Pancreas (tissue), 10 donors: ENCODE measurements at places on chromosomes 2 and 18. TPM values are rescaled to one million over a fixed set of nuclear protein-coding genes. Genes with fewer than 3 reads are reported as not detected.
A peak's percentile ranks its signal among the peaks of the same experiment; 100 is the strongest.

The FBXO15 gene
- 0.57 TPM for total RNA-seq

The ASIC4 gene
- 0.04 TPM for total RNA-seq

DNA sequence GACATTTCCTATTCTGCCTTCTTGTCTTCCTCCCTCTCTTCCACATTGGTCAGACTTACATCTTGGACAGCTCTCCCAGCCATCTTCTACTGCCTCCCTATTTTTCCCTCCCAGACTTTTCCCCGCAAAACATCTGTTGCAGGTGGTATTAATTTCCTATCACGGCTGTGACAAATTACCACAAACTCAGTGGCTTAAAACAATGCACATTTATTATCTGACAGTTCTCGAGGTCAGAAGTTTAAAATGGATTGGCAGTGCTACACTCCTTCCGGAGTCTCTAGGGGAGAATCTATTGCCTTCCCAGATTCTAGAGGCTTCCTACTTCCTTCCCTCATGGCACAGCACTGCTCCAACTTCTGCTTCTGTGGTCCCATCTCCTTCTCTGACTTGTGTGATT lies 33.3 kb downstream of the STRADB start:
- no peaks in the 10 kb centered on the region for H3K36me3 ChIP-seq
- no peaks in the 10 kb centered on the region for H3K27me3 ChIP-seq
- no peak for DNase-seq
- no peak overlapping the region for H3K27ac ChIP-seq

- DNase-seq = no peak
- H3K27me3 ChIP-seq = no peaks in the 10 kb centered on the region
- no peak overlapping the region for H3K27ac ChIP-seq
- no peaks in the 10 kb centered on the region for H3K4me1 ChIP-seq
- H3K36me3 ChIP-seq = peaks cover 8% of the 10 kb centered on the region
- no peak overlapping the region for H3K4me3 ChIP-seq
These were observed 62.4 kb downstream of the KCMF1 start for GRCh38 chr2:85033388-85033787.

GRCh38 chr2:97970293-97971060 lies 25.3 kb downstream of the TMEM131 start:
- H3K27me3 ChIP-seq = no peaks in the 10 kb centered on the region
- DNase-seq = no peak

GRCh38 chr18:11839556-11839955 lies 11.7 kb upstream of the CHMP1B start:
- no peaks in the 10 kb centered on the region for H3K36me3 ChIP-seq
- no peak for DNase-seq
- no peak overlapping the region for H3K4me3 ChIP-seq
- H3K27ac ChIP-seq = no peak overlapping the region
- H3K4me1 ChIP-seq = peaks cover 6% of the 10 kb centered on the region

DNA sequence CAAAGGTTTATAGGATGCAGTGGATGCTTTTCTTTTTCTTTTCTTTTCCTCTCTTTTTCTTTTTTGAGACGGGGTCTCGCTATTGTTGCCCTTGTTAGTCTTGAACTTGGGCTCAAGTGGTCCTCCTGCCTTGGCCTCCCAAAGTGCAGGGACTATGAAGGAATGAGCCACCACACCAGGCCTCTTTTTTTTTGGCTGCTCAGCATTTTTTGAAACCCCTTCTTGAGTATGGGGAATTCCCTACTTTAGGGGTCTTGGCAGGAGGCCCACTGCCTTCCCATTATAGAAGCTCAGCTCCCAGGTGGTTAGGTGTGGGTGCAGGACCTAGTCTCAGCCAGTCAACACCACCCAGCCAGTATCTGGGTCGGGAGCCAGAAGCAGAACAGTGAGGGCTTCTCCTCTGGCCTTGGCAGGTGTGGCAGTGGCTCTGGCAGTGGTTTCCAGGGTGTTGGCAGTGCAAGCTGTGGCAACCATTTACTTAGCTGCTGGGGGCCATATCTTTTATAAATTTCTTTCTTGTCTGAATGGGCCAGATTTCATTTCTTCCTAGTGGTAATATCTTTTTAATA lies 51.4 kb upstream of the ACYP2 start:
- H3K36me3 ChIP-seq = no peaks in the 10 kb centered on the region
- H3K27me3 ChIP-seq = no peaks in the 10 kb centered on the region
- no peak overlapping the region for H3K27ac ChIP-seq
- no peak overlapping the region for H3K4me3 ChIP-seq
- no peak for DNase-seq
- H3K4me1 ChIP-seq = no peaks in the 10 kb centered on the region

DNA sequence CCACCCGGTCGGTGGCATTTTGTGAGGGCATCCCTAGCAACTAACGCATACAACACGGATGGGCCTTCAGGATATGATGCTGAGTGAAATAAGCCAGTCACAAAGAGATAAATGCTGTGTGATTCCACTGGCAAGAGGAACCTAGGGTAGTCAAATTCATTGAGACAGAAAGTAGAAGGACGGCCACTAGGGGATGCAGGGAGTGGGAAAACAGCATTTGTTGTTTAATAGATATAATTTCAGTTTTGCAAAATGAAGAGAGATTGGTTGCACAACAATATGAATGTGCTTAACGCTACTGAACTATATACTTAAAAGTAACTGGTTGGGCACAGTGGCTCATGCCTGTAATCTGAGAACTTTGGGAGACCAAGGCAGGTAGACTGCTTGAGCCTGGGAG lies 112.9 kb downstream of the AFF3 start:
- H3K4me1 ChIP-seq = no peaks in the 10 kb centered on the region
- no peaks in the 10 kb centered on the region for H3K27me3 ChIP-seq
- no peak for DNase-seq
- no peaks in the 10 kb centered on the region for H3K36me3 ChIP-seq
- no peak overlapping the region for H3K27ac ChIP-seq

DNA sequence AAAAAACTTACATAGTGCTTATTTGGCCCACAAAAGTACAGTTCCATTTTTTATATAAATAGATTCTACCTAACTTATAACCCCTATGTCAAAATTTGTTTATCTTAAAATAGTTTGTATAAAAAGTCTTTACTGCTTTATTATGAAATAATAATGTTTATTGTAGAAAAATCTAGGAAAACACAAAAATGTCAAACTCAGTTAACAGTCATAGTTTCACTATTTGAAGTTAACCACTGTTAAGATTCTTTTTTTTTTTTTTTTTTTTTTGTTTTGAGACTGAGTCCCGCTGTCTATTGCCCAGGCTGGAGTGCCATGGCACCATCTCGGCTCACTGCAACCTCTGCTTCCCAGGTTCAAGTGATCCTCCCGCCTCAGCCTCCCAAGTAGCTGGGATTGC lies 26.5 kb upstream of the ABI2 start:
- H3K36me3 ChIP-seq = peaks cover 4% of the 10 kb centered on the region
- no peak overlapping the region for H3K27ac ChIP-seq
- no peak for DNase-seq
- H3K4me1 ChIP-seq = no peaks in the 10 kb centered on the region
- H3K4me3 ChIP-seq = no peak overlapping the region

The SLC66A2 gene
- total RNA-seq = 20.8 TPM

DNA sequence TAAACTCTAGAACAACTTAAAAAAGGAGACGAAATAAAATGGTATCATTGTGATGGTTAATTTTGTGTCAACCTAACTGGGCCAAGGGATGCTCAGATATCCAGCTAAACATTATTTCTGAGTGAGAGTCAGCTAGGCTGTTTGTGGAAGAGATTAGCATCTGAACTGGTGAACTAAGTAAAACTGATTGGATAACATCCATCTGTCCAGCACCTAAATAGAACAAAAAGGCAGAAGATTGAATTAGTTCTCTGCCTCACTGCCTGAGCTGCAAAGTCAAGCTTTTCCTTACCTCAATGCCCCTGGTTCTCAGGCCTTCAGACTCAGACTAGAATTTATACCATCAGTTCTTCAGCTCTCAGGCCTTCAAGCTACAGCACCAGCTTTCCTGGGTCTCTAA lies 30.0 kb downstream of the PPP3R1 start:
- H3K4me1 ChIP-seq = peaks cover 9% of the 10 kb centered on the region
- no peaks in the 10 kb centered on the region for H3K36me3 ChIP-seq
- no peak overlapping the region for H3K27ac ChIP-seq

The TWIST2 gene
- total RNA-seq = 0.31 TPM

DNA sequence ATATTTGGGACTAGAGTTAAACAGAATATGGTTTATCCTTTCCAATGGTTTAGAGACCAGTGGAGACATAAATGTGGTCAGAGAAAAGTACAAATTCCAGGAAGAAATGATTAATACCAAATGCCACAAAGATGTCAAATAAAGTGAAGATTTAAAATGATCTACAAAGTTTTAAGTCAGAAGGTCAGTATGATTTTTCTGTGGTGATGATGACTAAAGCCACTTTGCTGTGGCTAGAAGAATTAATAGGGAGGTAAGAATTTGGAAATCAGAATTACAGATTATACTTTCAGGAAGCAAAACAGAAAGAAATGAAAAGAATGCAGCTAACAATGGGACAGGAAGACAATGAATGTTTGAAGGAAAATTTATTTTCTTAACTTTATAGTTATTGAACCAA lies 91.5 kb upstream of the CDH7 start:
- no peaks in the 10 kb centered on the region for H3K4me1 ChIP-seq
- H3K27me3 ChIP-seq = no peaks in the 10 kb centered on the region
- DNase-seq = no peak
- no peak overlapping the region for H3K4me3 ChIP-seq
- no peak overlapping the region for H3K27ac ChIP-seq

- no peaks in the 10 kb centered on the region for H3K4me1 ChIP-seq
- no peak overlapping the region for H3K27ac ChIP-seq
- H3K36me3 ChIP-seq = no peaks in the 10 kb centered on the region
- H3K4me3 ChIP-seq = no peak overlapping the region
- H3K27me3 ChIP-seq = no peaks in the 10 kb centered on the region
- no peak for DNase-seq
These were observed 134.2 kb upstream of the PIK3C3 start for GRCh38 chr18:41820784-41821183.

The UNC50 gene
- total RNA-seq = 14.6 TPM

- no peak overlapping the region for H3K4me3 ChIP-seq
- no peak overlapping the region for H3K27ac ChIP-seq
- H3K4me1 ChIP-seq = peaks cover 15% of the 10 kb centered on the region
- no peaks in the 10 kb centered on the region for H3K36me3 ChIP-seq
- no peaks in the 10 kb centered on the region for H3K27me3 ChIP-seq
- no peak for DNase-seq
These were observed 62.4 kb downstream of the TXNL1 start for GRCh38 chr18:56575819-56576663.

- peak overlapping the region; percentile 94 for H3K27ac ChIP-seq
- peak; percentile 55 for DNase-seq
- no peaks in the 10 kb centered on the region for H3K27me3 ChIP-seq
- peak overlapping the region; percentile 81 for H3K4me3 ChIP-seq
- H3K36me3 ChIP-seq = no peaks in the 10 kb centered on the region
These were observed 625 bp downstream of the ARPC2 start for GRCh38 chr2:218217360-218218267.

GRCh38 chr18:31634331-31634713 lies 42.6 kb downstream of the TTR start:
- H3K36me3 ChIP-seq = no peaks in the 10 kb centered on the region
- DNase-seq = no peak
- H3K4me3 ChIP-seq = no peak overlapping the region
- no peaks in the 10 kb centered on the region for H3K4me1 ChIP-seq
- H3K27me3 ChIP-seq = no peaks in the 10 kb centered on the region

GRCh38 chr2:64516651-64517510 lies 7.2 kb upstream of the AFTPH start:
- H3K27ac ChIP-seq = no peak overlapping the region
- no peaks in the 10 kb centered on the region for H3K4me1 ChIP-seq
- DNase-seq = no peak
- H3K27me3 ChIP-seq = no peaks in the 10 kb centered on the region

DNA sequence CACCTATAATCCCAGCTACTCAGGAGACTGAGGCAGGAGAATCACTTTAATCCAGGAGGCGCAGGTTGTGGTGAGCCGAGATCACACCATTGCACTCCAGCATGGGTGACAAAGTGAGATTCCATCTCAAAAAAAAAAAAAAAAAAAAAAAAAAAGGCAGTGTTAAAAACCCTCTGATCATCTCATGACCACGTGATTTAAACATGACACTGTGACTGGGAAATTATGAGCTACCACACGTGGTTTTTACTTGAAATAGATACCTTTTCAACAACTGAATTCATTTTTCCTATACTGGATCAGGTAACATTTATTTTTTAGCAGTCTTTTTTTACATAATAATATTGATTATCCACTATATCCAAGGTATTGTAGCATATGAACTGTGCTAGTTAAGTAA lies 102.7 kb downstream of the PTRHD1 start:
- no peaks in the 10 kb centered on the region for H3K27me3 ChIP-seq
- no peaks in the 10 kb centered on the region for H3K36me3 ChIP-seq

The IL1RL1 gene
- 0.76 TPM for total RNA-seq

- no peak for DNase-seq
- no peaks in the 10 kb centered on the region for H3K36me3 ChIP-seq
- H3K27ac ChIP-seq = no peak overlapping the region
- peaks cover 5% of the 10 kb centered on the region for H3K4me1 ChIP-seq
- H3K4me3 ChIP-seq = no peak overlapping the region
- no peaks in the 10 kb centered on the region for H3K27me3 ChIP-seq
These were observed 103.0 kb downstream of the ANKRD44 start for GRCh38 chr2:197207598-197207997.

DNA sequence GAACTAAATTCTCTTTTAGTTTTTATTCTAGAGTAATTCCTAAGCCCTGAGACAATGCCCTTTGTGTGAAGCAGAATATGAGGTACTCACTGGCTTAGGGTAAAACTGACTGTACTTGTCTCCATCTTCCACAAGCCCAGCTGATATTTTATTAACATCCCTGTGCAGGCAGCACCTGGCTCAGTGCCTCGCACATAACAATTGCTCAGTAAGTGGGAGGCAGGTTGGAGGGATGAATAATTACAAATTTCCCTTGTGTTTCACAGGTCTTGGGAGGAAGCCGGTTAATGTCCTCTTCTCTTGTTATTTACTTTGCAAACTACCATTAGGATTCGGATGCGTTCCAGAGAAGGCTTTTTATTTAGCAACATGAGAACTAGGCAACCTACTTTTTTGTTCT lies 249.8 kb upstream of the FSHR start:
- no peak overlapping the region for H3K4me3 ChIP-seq
- no peak overlapping the region for H3K27ac ChIP-seq
- DNase-seq = no peak
- no peaks in the 10 kb centered on the region for H3K27me3 ChIP-seq

DNA sequence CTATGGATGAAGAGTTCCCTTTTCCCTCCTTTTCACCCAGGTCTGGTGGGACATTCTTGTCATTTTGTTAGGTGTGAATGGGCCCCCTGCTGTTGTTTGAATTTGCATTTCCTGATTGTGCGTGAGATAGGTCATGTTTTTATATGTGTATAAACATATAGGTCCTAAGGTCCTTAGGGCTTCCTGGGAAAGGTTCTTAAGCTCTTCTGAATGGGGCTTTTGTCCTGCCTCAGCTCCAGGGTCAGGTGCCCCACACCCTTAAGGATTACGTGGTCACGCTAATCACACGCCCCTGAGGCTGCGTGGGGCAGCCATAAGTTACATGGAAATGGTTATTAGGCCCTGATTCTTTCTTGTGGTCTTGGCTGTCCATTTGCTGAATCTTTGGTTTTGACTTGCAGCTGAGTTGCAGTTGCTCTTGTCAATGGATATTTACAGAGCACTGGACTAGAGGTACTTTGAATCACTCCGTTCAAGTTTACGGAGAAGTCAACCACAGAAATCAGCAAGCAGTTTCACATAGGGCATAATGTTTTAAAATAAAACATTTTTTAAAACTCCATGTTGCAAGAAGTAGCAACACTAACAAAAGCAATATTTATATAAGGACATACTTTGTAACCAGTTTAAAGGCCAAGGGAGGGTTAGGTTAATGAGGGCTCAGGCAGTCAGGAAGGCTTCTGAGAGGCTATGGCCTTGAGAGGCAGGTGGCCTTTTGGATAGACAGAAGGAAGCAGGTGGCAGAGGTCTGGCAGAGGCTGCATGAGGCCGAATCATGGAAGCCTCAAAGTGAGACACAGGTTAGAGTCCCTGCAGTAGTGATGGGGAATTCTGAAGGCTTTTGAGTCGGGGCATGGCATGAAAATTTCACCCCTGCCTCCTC lies 24.2 kb downstream of the LIPG start:
- H3K4me1 ChIP-seq = no peaks in the 10 kb centered on the region
- H3K27me3 ChIP-seq = no peaks in the 10 kb centered on the region
- H3K36me3 ChIP-seq = no peaks in the 10 kb centered on the region
- DNase-seq = no peak
